ENCODE measurements at places on chromosomes 3 and 15.

DNA sequence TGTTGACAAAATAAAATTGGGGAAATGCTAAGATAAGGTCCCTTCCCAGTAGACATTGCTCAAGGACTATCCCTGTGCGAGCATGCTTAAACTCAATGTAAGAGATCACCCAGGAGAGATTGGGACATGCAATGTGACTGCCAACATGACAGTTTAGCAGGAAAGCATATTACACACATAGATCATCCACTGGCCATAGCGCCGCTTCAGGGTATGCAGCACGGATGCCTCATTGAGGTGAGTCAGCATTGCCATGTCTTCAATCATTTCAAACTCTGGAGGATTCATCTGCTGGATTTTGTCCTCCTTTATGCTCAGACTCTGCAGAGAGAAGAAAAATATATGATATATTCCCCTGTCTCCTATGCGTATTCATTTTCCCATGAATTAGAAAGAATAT is 8.9 kb downstream of the MYH15 start:
- DNase-seq, result no peak

- DNase-seq, result peak; percentile 91
Measured at GRCh38 chr3:55189359-55189801, 261.5 kb upstream of the LRTM1 start.

DNA sequence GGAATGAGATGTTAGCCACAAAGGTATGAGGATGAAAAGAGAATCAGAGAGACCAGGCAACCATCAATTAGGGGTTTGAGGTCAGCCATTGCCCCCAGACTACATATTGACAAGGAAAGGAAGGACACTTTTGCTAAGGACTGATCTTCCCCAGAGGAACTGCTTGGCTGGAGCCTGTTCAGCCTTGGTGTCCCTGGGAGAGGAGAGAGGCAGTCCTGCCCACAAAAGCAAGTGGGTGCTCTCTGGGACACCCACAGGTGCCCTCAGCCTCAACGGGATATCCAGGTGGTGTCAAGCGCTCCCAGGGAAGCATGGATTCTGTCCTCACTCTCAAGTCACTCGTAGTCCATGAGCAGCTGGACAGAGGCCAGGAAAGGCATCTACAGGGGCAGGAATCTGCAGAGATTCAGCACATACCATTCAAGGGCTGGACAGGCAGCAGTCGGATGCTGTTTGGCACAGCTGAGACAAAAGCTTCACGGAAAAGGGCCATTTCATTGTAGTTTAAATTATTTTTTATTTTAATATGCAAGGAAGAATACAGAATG is 166.2 kb downstream of the UACA start:
- DNase-seq, result peak; percentile 13

DNA sequence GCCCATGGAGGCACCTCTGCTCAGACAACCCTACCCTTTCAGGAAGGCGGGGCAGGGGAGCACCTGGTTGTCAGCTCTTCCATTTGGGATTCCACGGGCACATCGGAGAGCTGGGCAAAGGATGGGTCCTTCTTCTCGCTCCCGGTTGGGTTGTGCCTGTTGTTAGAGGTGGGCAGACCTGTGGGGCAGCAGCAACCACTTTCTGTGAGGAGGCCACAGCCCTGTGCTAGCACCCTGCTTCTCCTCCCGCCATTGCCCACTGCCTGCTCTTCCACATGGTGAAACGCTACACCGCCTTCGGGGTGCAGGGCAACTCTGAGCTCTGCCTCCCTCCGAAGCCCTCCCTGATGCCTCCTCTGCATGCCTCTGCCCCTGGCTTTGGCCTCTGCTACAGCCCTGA is 7.0 kb upstream of the HHATL start:
- DNase-seq, result no peak

- peak; percentile 41 for DNase-seq
Measured at GRCh38 chr3:36695769-36696137, 68.6 kb downstream of the DCLK3 start.

DNA sequence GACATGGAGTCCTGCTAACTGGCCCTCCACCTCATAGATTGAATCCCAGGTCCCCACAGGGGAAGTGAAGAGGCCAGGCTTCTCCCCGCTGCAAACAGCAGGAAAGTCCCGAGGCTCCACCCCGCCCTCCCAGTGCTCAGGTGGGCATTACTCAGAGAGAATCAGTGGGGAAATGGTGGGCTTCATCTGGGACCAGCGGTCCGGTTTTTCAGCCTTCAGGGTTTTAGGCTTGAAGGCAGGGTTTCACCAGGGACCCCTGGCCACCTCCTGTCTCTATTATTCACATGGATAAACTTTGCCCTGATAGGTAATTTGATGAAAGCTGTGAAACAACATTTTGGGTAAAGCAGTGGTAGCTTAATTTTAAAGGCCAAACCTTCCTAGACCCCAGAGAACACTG is 31.3 kb downstream of the MKRN3 start:
- no peak for DNase-seq

- no peak for DNase-seq
Measured at GRCh38 chr3:172060234-172060633, 20.9 kb downstream of the FNDC3B start.

DNA sequence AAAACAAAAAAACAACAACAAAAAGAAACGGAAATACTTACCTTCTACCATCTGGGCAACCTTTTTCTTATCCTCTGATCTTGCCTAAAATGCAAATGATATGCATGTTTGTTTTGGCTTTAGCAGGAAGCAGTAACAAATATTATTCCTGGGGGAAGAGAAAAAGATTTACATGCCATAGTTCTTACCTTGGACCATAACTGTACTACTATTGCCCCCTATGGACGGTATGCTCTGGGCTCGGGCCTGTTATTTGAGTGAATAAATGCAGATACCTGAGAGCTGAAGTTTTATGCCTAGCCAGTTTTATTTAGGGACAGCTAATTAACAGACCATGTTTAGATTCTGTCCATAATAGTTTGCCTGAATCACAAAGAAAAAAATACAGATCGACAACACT is 12.6 kb upstream of the STARD5 start:
- DNase-seq, result peak; percentile 14

DNA sequence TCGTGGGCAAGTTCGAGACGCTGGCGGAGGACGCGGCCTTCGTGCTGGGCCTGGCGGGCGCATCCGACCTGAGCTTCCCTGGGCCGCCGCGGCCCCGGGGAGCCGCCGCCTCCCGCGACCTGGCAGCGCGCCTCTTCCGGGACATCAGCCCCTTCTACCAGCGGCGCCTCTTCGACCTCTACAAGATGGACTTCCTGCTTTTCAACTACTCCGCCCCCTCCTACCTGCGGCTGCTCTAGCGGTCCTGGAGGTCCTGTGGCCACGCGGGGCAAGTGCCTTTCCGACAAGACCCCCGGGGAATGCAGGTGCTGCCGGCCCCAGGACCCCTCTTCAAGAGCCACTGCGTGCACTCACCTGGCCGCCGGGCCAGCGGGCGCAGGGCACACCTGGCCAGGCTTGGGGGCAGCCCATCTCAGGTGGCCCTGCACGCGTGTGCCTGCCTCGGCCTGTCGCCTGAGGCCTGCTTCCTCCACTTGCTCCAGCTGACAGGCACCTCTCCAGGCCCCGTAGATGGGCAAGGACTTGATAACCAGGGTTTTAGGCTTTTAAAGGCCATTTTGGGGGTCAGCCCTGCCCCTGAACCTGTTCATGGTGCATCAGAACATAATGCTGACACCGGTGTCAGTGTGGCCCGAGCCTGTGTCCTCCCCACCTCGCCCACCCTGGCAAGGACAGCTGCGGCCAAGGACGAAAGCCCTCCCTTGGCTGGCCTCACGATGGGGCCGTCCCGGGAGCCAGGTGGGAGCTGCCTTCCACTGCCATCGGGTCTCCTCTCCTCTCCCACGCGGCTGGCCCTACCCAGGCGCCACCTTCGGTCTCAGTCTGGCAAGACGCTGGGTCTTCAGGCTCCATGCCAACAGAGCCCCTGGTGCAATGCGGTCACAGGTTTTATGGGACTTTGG is 16.1 kb downstream of the C3orf22 start:
- DNase-seq, result no peak

DNA sequence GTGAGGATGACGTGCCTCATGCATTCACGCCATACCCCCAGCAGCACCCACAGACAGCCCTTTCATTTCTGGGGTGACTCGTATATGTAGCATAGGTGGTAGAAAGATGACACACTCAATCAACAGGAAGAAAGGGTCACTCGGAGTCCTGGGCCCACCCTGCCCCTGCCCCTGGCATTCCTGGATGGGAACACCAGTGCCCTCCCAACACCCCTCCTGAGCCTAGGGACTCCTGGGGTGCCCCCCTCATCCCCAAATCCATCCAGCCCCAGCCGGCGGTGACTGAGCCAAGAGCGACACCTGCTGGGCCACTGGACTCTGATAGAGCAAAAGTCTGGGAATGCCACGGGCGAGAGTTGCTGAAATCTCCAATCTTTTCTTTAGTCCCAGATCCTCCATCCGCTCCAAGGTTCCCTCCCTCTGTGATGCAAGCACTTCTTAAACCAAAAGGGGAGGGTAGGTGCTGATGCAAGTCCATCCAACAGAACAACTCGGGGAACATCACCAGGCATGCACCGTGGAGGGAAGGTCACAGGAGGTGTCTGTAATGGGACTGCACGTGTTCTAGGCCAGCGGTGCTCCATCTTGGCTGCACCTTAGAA is 31.1 kb downstream of the ACAN start:
- DNase-seq, result peak; percentile 31

- DNase-seq, result no peak
Measured at GRCh38 chr15:99955181-99955525, 221.9 kb upstream of the LYSMD4 start.

- DNase-seq, result no peak
Measured at GRCh38 chr3:171986176-171986575, 53.2 kb upstream of the FNDC3B start.

DNA sequence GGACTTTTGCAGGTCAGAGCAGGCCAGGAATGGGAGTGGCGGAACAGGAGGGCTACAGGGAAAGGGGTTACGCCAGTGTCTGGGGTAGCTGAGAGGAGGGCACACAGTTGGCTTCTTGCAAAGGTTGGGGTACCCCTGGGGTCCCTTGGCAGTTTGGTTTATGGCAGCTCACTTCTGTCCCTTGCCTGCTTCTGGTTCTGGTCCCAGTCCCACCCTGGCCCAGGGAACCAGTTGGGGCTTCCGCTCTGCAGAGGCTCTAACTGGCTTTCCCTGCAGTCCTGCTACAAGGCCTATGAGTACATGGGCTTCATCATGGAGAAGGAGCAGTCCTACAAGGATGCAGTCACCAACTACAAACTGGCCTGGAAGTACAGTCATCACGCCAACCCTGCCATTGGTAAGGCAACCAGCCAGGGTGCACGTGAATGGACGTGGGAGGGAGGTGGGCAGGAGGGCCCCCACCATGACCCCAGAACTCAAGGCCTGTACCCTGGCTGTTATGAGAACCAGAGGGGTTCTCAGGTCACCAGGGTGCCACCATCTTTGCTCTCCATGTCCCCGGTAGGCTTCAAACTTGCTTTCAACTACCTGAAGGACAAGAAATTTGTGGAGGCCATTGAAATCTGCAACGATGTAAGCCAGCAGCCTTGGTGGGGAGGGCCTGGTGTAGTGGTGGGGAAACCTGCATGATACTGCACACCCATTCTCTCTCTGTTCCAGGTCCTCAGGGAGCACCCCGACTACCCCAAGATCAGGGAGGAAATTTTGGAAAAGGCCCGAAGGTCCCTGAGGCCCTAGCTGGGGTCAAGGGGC is 15.2 kb downstream of the CSRNP1 start:
- DNase-seq, result no peak

DNA sequence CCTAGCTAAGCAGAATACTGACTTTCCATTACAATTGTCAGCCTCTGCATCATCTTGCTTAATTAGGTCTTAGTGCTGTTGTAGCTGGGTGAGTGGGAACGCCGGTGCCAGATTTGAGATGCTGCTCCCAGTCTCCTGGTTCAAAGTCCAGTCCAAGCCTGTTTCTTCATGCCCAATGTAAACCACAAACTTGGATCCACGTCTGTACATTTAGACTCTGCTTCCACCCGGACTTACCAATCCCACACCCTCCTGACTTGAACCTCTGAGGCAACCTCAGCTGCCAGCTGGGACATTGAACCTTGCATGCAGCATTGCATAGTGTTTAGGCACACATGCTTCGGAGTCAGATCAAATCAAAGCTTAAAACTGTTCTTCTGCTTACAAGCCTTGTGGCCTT is 43.0 kb downstream of the BCL2L10 start:
- no peak for DNase-seq

DNA sequence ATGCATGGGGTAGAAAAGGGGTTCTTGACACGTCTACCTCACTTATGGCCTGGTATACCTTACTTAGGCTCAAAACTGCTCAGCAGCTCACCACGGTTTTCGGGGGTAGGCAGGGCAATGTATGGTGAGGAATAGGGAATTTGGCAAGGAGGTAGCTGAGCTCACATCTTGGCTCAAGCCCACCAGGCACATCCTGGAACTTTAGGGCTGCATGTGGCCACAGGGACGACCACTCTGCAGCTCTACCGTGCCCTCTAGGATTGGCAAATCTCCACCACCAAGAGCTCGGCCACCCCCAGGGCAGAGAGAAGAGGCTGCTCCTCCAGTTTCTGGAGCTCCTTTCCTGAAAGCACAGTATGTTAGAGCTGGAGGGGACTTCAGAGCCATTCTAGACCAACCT is 69.7 kb downstream of the MRPL46 start:
- no peak for DNase-seq

- no peak for DNase-seq
Measured at GRCh38 chr3:136377508-136377907, 127.4 kb downstream of the PCCB start.

DNA sequence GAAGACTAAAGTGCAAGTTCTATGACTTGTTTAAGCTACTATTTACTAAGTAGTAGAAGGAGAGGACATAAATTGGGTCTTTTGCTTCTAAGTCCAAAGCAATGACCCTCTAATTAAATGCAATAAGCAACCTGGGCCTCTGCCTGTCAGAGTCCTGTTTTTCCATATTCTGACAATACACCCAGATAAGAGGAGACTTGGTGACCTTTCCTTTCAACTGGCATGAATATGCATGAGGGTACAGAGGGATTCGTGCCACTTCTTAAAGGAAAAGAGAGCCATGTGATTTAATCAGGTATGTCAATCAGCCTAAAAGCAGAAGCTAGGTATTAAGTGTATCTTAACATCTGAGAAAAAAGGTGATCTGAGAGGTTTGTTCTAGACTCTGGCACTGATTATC is 50.7 kb upstream of the FGF7 start:
- DNase-seq, result no peak

DNA sequence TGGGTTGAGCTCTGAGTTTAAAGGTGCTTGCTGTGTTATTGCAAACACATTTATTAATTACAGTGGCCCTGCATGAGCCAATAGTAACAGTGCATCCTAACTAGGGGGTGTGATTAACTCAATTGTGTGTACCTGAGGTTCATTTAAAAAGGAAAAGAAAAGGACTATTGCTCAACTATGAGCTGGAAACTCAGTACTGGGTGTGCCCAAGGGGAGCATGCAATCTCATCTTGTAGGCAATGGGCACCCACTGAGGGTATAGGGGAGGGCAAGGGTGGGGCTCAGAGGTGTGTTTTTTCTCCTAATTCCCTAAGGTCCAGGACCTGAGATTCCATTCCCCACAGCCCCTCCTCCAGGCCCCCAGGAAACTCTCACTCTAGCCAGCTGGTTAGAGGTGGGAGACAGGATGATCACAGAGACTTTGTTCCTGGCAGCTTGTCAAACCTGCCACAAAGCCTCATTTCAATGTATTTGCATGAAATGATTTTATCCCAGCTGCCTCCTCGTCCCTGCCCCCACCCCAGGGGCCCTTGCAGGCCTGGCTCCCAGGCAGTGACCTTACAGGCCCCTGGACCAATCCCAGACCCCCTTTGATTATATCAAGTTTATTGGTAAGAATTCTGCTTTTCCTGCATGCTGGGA is 220.7 kb downstream of the TBC1D2B start:
- no peak for DNase-seq
